ENCODE measurements at places on chromosomes 7 and 10.

DNA sequence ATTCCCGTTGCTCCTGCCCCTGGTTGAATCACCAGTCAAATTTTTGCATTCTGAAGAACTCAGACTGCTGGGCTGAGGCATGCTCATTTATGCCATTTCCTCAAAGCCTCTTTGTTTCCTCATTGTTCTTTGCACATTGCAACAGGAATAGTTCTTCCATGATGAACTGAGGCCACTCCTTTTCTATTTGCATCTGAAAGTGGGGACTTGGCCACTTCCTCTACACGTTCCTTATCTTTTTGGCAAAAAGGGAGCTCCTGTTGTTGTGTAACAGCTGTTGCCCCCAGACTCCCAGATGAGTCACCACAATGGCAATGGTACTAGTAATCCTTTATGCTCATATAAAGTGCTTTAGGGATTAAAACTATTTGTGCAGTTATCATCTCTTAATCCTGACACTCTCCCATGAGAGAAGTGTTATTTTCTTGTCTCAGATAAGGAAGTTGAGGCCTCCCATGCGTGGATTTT is 20.1 kb upstream of the ITPRID1 start:
- DNase-seq = no peak

- no peak for DNase-seq
Observed at GRCh38 chr7:20188567-20188966, 28.6 kb downstream of the MACC1 start.

DNA sequence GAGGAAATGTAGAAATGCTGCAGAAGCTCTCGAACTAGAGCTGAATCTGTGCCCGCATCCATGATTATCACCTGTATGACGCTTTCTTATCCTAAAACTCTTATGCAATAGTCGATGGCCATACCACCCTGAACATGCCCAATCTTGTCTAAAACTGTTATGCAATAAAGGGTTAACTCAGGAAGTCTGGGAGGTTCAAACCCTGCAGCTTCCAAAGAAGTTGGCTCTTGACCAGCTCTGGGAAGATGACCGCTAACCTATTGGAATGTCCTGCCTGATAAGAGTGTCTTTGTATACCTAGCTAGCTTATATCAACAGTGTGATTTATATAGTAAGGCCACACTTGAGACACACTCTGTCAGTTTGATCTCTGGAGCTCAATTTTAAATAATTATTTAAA is 3.4 kb upstream of the C10orf88 start:
- no peak for DNase-seq

DNA sequence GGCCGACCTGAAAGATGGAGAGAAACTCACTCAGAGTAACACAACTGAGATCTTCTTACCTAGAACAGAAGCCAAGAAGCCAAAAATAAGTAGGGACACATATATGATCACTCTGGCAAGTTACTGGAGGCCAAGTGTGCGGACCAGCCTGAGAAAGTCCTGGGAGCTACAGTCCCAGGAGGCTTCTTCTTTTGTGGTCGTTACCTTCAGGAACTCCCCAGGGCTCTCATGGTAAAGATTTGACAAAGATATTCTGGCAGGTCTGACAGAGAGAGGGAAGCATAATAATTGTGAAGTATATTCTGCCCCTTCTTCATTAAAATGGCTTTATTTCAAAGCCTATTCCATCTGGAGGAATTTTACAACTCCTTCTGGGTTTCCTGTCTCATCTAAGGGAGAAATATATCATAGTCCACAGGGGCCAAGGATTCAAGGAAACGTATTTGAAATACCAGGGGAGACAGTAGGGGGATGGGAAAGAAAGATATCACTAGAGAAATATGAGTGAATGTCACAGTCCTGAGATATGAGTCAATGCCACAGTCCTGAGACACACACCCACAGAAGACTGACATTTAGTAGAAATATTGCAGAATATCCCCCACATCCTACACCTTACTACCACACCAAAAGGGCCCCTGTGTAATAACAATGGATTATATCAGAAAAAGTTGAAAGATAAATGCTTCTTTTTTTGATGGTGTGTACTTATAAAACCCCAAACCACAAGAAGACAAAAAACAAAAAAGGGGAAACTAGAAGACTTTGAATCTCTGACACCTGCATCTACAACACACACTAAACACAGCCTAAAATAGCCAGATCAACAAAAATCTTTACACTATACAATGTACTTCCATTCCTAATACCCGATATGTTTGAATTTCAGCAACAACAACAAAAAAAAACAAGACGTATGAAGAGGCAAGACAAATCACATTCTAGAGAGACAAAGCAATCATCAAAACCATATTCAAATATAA is 594.2 kb upstream of the NRG3 start:
- no peak for DNase-seq

GRCh38 chr10:91210435-91210834 is 10.0 kb upstream of the PCGF5 start:
- no peak for DNase-seq
